ENCODE measurements at places on chromosomes 13 and 19. TPM values are rescaled to one million over a fixed set of nuclear protein-coding genes. Genes with fewer than 3 reads are reported as not detected.
A peak's percentile ranks its signal among the peaks of the same experiment; 100 is the strongest.

The ZNF100 gene
- 4.3 TPM for total RNA-seq

The SPRED3 gene
- 0.46 TPM for total RNA-seq

The PRR19 gene
- total RNA-seq: not detected

The TOMM40 gene
- 40.8 TPM for total RNA-seq

The HMG20B gene
- total RNA-seq: 147 TPM

The ZNF492 gene
- 0.42 TPM for total RNA-seq

The DACT3 gene
- 119 TPM for total RNA-seq

GRCh38 chr13:69077267-69077666, 1030.4 kb upstream of the ATXN8OS start:
- DNase-seq: no peak

- DNase-seq: no peak
These were observed 6.7 kb downstream of the AKAP8 start for GRCh38 chr19:15372891-15373301.

- no peak for DNase-seq
These were observed 14.3 kb upstream of the SBK3 start for GRCh38 chr19:55559684-55560083.

DNA sequence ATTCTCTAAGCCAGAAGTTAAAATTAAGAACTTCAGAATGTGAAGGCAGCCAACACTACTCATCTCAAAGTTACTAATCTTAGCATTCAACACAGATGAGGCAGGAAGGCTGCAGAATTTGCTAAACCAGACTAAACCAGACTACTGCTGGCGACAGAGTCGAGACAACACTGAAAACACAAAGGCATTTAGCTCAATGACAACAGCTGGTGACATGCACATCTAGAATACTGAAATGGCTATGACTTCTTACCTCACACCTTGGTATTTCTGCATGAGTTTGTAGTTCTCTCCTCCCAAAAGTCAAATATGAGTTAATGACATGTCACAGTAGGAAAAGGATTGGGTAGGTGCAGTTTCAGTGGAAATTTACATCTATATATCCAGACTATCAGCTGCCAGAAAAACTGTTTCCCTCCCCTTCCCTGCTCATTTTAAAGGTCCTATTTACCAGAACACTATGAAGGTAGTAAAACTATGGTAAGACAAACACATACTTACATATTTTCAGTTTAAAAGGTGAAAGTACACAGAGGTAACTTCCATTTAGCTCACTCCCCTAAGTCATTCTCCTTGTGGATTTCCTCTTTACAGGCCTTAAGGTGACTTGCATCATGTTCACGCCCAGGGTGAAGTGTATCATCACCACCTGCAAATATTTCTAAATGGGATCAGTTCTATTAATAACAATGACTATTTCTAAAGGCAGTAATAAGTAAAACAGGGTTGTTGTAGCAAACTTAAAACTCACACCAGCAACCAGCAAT, 21.4 kb downstream of the FOXO1 start:
- DNase-seq: no peak

- no peak for DNase-seq
These were observed 1.6 kb upstream of the BBC3 start for GRCh38 chr19:47232422-47233211.

- no peak for DNase-seq
These were observed 947.7 kb downstream of the EFNB2 start for GRCh38 chr13:105587786-105588185.

DNA sequence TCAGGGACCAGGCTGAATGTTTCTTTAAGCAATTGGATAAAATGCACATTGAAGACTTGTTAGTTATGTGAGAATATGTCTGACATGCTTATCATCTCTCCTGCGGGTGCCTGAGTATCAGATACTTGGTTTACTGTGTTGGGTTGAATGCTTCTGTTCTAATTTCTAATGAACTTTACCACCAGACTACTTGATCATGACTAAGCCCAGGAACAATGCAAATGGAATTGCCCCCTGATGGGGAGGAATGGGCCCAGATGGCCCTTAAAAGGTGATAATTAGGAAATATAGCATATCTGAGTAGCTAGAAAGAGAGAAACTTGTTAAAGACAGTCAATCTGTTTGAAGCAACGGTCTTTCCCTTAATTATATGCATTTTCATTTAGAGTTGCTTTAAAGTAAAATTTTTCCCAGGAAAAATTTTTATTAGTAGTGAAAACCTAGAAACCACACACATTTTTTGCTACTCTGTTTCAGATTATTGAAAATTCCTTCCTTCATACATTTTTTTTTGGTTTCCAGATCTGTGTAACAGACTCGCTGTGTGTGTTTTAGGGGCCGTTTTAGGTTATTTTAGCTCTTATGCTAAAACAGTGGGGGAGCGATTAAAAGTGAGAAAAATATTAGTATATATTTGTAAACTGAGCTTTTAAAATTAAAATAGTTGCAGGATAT, 186.6 kb downstream of the TM9SF2 start:
- DNase-seq: no peak

GRCh38 chr13:101258071-101258470, 158.2 kb downstream of the NALCN start:
- no peak for DNase-seq

DNA sequence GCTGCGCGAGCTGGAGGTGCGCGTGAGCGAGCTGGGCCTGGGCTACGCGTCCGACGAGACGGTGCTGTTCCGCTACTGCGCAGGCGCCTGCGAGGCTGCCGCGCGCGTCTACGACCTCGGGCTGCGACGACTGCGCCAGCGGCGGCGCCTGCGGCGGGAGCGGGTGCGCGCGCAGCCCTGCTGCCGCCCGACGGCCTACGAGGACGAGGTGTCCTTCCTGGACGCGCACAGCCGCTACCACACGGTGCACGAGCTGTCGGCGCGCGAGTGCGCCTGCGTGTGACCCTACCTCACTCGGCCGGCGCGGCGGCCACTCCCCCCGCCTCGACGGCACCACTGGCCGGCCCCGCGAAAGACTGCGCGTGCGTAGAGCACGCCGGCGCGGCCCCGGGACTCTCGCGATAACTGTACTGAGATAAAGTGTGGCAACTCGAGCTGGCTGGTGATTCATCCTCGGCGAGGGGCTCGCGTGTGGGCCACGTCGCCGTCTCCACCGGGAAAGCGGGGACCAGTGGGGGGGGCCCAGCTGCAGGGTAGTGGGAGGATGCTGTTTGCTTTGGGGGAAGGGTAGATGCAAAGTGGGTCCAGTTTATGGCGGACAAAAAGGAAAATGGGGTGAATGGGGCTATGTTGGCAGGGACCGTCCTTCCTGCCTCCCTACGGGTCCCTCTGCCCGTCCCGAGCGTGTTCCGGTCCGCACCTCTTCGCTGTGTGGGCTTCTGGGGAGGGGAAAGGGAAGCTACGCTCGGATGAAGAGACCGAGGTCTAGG, 11.4 kb downstream of the FUT6 start:
- DNase-seq: peak; percentile 98

- DNase-seq: no peak
These were observed 67.9 kb downstream of the EFNB2 start for GRCh38 chr13:106467427-106468122.

GRCh38 chr19:58572818-58573657, at the start of gene MZF1:
MZF1 (minus strand) TSS chr19:58573335; CDS start chr19:58571389, 1,946 bp downstream.
- peak; percentile 100 for DNase-seq

- DNase-seq: no peak
These were observed 117.6 kb downstream of the MIPEP start for GRCh38 chr13:23771552-23771951.

GRCh38 chr19:3211191-3211590, 13.3 kb upstream of the CELF5 start:
- DNase-seq: no peak

- no peak for DNase-seq
These were observed 17.4 kb upstream of the AP1M2 start for GRCh38 chr19:10604460-10604980.

GRCh38 chr19:13396250-13397080, 109.8 kb downstream of the CACNA1A start:
- DNase-seq: no peak

- no peak for DNase-seq
These were observed 1141.3 kb upstream of the PCDH20 start for GRCh38 chr13:62556978-62557377.

GRCh38 chr13:114157869-114158495, 21.1 kb upstream of the CFAP97D2 start:
- no peak for DNase-seq

GRCh38 chr13:101527130-101527529, 74.7 kb downstream of the ITGBL1 start:
- no peak for DNase-seq

GRCh38 chr13:97945792-97946419, 7.6 kb upstream of the IPO5 start:
- DNase-seq: no peak

DNA sequence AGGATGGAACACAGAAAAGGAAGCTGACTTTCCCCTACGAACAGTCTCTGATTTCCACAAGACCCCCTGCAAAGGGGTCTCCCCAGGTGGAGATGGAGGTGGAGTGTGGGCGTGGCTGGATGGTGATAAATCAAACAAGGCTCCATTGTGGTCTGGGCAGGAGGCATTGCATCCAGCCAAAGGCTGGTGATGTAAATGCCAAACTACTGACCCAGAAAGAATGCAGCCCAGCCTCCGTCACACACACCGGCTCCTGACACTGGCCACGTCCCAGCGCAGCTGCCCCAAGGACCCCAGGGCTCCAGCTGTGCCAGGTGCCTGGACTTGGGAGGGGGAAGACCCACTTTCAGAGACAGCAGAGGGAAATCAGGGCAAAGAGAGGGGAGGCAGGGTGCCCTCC, 6.3 kb downstream of the SLC7A1 start:
- no peak for DNase-seq

DNA sequence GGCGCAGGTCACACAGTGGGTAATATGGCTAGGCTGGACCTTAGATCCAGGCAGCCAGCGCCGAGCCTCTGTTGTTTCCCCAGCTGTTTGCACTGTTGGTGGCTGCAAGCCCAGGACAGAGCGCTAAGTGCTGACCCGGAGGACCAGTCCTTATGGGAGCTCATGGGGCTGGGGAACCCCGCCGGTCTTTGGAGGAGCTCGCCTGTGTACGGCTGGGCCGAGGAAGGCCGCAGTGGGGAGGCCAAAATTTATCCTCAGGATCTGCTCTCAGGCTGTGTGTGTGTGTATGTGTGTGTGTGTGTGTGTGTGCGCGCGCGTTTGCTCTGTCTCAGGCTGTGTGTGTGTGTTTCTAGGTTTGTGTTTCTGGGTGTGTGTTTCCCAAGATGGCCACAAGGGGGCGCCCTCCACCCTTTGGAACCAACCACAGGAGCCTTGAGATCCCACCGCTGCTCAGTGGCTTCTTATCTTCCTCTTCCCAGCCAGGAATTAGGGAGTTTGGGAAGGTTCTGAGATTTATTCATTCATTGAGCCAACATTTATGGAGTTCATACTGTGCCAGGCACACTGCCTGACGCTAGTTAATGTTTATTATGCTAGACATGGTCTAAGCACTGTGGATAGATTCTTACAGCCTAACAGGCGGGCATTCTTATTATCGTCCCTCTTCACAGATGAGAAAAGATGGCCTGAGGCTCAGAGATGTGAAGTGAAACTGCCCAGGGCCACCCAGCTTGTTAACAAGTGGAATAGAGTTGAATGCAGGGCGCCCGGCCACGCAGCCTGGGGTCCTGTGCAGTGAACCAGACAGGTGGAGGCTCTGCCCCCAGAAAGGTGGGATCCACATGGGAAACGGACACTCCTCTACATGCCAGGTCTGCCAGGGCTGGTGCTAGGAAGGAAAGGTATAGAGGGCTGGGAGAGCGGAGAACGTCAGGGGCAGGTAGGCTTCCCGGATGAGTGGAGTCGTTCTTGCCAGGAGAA, 13.0 kb downstream of the PGLYRP1 start:
- no peak for DNase-seq

- no peak for DNase-seq
These were observed 26.2 kb downstream of the MAST3 start for GRCh38 chr19:18123819-18124218.

- no peak for DNase-seq
These were observed 213.1 kb upstream of the TMTC4 start for GRCh38 chr13:100887729-100888151.

- DNase-seq: no peak
These were observed 13.5 kb upstream of the CCDC97 start for GRCh38 chr19:41296433-41296871.

GRCh38 chr19:11019262-11019661, 58.4 kb downstream of the SMARCA4 start:
- no peak for DNase-seq

- no peak for DNase-seq
These were observed 211.3 kb downstream of the PCCA start for GRCh38 chr13:100300243-100300642.

- no peak for DNase-seq
These were observed 245.0 kb downstream of the GPC5 start for GRCh38 chr13:91643394-91643793.

DNA sequence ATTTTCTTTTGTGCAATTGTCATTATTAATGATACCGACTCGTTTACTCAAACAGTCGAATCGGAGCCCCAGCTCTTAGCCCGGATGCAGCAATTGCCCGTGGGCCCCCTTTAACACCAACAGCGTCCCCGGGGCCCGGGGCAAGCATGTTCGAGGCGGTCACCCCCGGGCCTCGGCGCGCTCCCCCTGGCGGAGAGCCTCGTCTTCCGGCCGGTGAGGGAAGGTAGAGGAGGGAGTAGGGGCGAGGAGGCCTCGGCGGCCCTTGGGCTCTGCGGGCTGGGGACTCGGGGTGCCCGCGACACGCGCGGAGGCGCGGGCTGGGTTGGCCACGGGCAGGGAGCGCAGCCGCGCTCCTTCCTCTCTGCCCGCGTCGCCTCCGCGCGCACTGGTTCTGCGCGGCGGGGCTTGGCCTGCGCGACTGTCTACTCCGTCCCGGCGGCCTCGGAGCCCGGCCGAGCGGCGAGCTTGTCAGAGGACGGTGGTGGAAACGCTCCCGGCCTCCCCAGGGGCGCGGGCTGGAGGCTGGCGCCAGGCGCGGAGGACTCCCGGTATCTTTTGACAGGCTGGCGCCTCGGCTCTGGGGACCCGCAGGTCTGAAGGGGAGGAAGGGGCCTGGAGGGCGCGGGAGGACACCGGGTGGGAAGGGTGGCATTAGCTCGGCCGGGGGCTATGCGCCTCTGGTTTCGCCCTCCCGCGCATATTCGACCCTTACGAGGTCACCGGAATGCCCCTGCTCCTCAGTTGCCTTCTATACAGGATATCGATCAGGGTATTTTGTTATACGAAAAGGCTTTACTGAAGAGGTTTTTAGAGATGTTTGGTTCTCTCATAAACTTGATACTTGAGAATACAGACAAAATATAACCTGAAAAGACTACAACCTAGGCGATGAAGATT, 1.5 kb downstream of the BIVM start:
- DNase-seq: peak; percentile 93

- DNase-seq: no peak
These were observed 687 bp downstream of the MATK start for GRCh38 chr19:3785451-3785937.

- no peak for DNase-seq
These were observed 15.2 kb downstream of the EPN1 start for GRCh38 chr19:55690109-55690768.

GRCh38 chr13:34816908-34817665, 125.0 kb upstream of the NBEA start:
- no peak for DNase-seq
